ENCODE measurements at places on chromosomes 3 and 15. TPM values are rescaled to one million over a fixed set of nuclear protein-coding genes. Genes with fewer than 3 reads are reported as not detected.

SEC11A gene
- 106 TPM for total RNA-seq

P2RY1 gene
- total RNA-seq, result 1.0 TPM

FGF12 gene
- total RNA-seq, result 0.29 TPM

C3orf20 gene
- 0.38 TPM for total RNA-seq

PLCH1 gene
- total RNA-seq, result not detected

SERINC4 gene
- 0.18 TPM for total RNA-seq

SPSB4 gene
- 0.60 TPM for total RNA-seq

ATP13A5 gene
- not detected for total RNA-seq

GPR62 gene
- 0.20 TPM for total RNA-seq

TPRG1 gene
- 24.5 TPM for total RNA-seq

DZIP3 gene
- total RNA-seq, result 7.6 TPM

CACNA2D2 gene
- total RNA-seq, result 1.6 TPM

CXCR6 gene
- not detected for total RNA-seq

C3orf70 gene
- total RNA-seq, result 0.84 TPM

KIF7 gene
- total RNA-seq, result 0.54 TPM

CACNA2D3 gene
- 10.2 TPM for total RNA-seq

MFGE8 gene
- 249 TPM for total RNA-seq

STIMATE gene
- total RNA-seq, result 12.9 TPM

SNX33 gene
- total RNA-seq, result 3.5 TPM

VWA5B2 gene
- total RNA-seq, result not detected

GOLGA8B gene
- total RNA-seq, result 6.0 TPM

FAM81A gene
- 0.34 TPM for total RNA-seq

PLS1 gene
- 0.52 TPM for total RNA-seq

TRPM1 gene
- not detected for total RNA-seq

SLITRK3 gene
- total RNA-seq, result not detected

ADPGK gene
- 10.5 TPM for total RNA-seq

DENND4A gene
- total RNA-seq, result 21.1 TPM

MORC1 gene
- not detected for total RNA-seq
